Breast epithelium (tissue), 4 donors: ENCODE measurements at places on chromosomes 16 and 17. TPM values are rescaled to one million over a fixed set of nuclear protein-coding genes. Genes with fewer than 3 reads are reported as not detected.

DNA sequence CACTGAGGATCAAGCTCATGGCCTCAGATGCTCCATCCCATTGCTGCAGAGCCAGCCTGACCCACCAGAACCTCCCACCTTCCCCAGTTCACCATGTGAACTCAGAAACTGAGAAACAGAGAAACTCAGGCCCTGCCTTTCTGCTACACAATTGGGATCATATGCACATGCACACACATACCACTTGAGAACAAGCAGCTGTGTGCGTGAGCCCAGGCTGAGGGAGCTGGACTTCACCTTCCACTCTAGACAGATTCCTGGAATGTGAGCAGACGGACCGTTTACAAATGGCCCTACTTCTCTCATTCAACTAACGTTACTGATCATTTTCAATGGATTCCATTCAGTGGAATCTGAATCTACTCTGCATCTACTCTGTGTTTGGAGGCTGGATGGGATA lies 1.7 kb upstream of the SPEM2 start:
- DNase-seq = no peak

DNA sequence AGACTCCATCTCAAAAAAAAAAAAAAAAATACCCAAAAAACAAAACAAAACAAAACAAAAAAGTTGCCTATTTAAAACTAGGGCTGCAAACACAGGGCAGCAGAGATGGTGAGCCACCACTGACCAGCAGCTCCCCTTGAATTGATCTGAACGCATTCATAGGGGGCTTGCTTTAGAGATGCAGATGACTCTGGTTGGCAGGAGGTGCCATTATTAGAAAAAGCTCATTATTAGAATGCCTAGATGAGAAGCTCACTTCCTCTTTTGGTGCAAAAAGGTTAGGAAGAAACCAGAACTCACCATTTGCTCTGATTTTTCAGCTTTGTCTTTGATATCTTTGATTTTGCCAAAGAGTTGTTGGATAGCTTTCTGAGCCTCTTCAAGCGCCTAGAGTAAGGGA lies 53.1 kb downstream of the VPS53 start:
- DNase-seq = no peak

DNA sequence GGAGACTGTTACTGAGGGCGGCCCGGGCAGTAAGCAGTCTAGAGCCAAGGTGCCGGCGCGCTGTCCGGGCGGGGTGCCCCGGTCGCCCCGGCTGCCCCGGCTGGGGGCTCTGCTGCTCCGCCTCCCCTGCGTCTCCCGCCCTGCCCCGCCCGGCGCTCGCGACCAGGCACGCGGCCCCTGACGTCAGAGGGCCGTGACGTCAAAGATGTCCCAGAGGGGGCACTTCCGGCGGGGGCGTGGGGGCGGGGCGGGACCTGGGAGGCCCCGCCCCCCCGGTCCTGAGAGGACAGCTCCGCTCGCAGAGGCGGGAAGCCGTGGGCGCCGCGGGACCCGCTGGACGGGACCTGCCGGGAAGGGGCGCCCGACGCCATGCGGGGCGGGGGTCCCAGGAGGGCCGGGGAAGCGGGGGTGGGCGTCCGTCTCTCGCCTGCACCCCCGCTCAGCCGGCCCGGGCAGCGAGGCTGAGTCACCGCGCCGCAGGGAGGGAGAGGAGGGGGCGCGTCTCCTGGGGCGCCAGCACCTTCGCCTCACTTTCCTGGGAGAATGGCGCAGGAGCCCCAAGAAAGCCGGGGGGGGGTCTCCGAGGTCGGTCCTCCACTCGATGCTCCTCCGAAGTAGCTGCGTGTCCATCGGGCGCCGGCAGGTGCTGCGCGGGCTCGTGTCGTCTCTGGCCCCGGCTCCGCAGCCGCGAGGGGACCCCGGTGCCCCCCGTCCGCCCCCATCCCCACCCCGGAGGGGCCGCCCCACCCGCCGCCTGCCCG lies 4.4 kb upstream of the HIC1 start:
- DNase-seq = no peak

Gene HOXB7
- total RNA-seq = 4.3 TPM

Gene NPB
- 2.0 TPM for total RNA-seq

DNA sequence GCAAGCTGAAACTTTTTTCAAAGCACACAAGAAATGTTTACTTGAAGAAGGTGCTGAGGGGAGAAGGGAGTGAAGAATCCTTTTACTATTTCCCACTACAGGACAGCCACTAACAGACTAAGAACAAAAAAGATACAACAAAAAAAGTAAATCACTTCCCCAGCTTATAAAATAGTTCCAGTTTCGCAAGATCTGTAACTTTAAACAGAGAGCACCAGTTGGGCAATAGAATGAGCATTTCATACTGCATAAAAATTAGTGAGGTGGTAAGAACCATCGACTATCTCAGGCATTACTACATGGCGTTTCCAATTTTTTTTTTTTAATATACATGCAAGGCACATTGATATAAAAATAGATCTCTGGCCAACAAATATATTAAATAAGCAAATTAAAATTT lies 11.1 kb downstream of the CRYBA1 start:
- DNase-seq = no peak

- DNase-seq = no peak
Measured at GRCh38 chr17:12388226-12388625, 277.5 kb upstream of the MYOCD start.

DNA sequence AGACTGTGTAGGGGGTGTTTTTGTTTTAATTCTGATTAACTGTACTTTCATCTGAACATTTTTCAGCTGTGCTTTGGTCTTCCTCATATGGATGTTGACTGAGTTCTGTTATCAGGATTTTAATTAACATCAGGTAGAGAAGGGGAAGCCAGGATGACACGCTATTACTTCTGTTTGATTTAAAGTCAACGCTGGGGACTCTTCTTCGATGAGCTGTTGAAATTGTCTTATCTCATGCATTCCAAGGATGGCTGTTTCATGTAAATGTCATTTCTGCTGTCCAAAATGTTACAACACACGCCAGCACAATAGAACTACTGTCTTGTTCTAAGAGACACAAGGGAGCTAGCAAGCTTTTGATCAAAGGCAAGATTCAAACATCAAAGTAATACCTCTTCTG lies 263.3 kb upstream of the CDH5 start:
- no peak for DNase-seq

DNA sequence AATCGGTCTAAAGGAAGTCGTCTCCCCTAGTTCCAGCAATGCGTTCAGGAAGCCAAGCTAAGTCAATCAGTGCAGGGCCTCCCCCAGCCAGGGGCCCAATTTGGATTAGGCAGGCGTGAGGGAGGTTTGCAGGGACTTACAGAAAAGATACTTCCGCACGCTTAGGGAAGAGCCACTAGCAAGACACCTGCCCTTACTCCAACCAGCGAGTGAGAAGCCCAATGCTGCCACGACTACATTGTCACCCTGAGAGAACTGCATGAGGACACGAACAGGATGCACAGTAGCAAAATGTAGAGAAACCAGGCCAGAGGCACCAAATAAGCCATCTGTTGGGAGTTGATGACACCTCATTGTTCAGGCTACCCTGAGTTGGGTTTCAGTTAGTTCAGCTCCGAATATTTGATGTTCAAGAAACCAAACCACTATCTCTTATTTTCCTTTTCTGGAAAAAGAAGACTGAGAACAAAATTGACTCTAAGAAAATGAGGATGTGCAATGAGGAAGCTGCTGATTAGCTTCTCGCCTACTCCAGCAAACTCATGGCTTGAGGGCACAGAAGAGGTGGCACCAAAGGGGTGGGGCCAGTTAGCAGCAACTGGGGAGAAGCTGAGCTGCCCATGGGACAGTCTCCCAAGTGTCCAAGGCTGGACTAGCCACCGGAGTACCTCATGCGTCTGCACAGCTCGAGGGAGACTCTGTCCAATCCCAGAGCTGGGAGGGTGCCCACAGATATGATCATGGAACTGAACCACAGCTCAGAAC lies 29.3 kb downstream of the TK2 start:
- DNase-seq = no peak

Gene MT3
- not detected for total RNA-seq

GRCh38 chr17:74227271-74228080 lies 14.1 kb downstream of the TTYH2 start:
- no peak for DNase-seq

Gene ZNF747
- 14.7 TPM for total RNA-seq

Gene CRISPLD2
- 94.7 TPM for total RNA-seq

Gene CIITA
- 11.1 TPM for total RNA-seq

Gene EVI2B
- total RNA-seq = 5.9 TPM

GRCh38 chr16:73199214-73199613 lies 151.3 kb upstream of the ZFHX3 start:
- DNase-seq = no peak

GRCh38 chr17:74243013-74243755 lies 29.8 kb downstream of the TTYH2 start:
- no peak for DNase-seq

DNA sequence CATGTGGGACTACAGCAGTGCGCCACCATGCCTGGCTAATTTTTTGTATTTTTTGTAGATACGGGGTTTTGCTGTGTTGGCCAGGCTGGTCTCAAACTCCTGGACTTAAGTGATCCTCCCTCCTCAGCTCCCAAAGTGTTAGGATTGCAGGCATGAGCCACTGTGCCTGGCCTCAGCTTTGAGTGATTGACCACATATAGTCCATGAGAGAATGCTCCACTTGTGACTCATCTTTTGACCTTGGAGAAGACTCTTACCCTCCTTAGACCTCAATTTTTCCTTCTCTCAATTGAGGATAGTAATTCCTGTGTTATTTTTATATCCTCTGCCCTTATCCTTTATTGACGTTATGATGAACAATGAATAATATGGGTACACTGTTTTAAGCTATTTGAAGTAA lies 30.9 kb upstream of the DUSP14 start:
- no peak for DNase-seq

DNA sequence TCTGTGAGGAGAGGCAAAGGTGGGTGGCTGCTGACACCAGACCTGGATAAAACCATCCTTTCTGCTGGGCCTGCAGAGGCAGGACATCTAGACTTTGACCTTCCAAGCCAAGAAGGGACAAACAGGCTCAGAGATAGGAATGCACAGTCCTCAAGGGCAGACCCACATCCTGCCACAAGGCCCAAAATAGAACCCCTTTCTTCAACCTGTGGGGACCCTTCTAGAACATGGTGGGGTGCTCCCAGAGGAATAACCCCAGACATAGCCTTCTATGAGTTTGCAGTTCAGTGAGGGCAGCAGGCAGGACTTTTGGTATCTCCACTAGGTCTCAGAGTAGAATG lies 3.8 kb upstream of the CBFB start:
- DNase-seq = peak; percentile 9

- DNase-seq = no peak
Measured at GRCh38 chr16:3874242-3874641, 6.3 kb downstream of the CREBBP start.

GRCh38 chr16:73339821-73340220 lies 291.9 kb upstream of the ZFHX3 start:
- DNase-seq = no peak

GRCh38 chr16:73846356-73846755 lies 450.3 kb upstream of the PSMD7 start:
- DNase-seq = no peak

DNA sequence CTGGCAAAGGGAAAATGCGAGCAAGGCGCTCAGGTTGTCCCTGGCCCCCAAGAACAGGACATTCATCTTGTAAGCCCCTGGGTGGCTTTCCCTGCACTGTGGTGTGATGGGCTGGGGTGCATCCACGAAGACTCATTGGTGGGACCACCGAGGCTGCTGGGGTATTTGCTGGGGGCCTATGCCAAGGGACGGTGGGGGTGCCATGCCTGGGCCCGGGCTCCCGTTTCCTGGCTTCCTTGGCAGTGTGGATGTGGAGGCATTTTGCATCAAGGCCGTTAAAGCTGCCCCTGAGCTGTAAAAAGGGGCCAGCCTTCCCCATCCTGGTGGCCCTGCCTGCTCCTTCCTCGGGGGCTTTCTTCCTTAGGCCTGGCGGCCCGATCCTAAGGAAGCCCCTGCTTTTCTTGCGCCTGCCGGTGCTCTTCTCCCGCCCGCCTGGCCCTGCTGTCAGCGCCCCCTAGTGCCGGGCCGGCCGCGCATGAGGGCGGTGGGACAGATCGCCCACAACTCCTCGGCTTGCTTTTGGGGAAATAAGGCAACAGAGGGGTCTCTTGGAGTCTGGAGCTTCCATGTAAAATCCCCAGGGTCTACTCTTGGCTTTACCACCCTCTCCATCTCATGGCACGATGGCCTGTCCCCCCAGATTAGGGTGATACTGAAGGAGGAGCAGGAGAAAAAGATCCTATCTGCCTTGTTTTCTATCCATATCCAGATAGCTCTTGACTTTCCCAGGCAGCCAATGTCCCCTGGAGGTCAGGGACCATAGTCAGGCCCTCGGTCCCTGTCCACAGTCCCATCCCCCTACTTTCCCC lies 9.8 kb upstream of the TBX2 start:
- no peak for DNase-seq

- no peak for DNase-seq
Measured at GRCh38 chr16:73034374-73034773, 13.6 kb downstream of the ZFHX3 start.

Gene ADAP2
- total RNA-seq = 40.0 TPM

GRCh38 chr16:12459391-12460063 lies 344.2 kb downstream of the CPPED1 start:
- no peak for DNase-seq

DNA sequence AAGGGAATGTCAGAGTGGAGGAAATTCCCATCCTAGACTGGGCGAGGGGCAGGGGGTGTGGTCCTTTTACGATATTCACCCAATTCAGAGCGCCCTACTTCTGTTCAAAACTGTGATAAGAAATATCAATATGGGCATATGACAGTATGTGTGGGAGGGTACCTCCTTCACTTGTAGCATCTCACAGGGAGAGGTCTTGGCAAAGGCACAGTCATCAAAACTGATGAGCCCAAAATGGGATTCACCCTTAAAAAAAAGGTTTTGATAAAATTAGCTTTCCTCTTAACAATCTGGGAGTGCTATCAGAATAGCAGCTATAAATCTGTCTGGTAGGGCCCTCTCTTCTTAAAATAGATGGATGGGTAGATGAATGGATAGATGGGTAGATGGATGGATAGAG lies 967.8 kb upstream of the RBFOX1 start:
- DNase-seq = no peak

Gene APOH
- not detected for total RNA-seq

- DNase-seq = no peak
Measured at GRCh38 chr16:6309271-6309670, 1023.4 kb upstream of the RBFOX1 start.

Gene ALOXE3
- total RNA-seq = 0.73 TPM

DNA sequence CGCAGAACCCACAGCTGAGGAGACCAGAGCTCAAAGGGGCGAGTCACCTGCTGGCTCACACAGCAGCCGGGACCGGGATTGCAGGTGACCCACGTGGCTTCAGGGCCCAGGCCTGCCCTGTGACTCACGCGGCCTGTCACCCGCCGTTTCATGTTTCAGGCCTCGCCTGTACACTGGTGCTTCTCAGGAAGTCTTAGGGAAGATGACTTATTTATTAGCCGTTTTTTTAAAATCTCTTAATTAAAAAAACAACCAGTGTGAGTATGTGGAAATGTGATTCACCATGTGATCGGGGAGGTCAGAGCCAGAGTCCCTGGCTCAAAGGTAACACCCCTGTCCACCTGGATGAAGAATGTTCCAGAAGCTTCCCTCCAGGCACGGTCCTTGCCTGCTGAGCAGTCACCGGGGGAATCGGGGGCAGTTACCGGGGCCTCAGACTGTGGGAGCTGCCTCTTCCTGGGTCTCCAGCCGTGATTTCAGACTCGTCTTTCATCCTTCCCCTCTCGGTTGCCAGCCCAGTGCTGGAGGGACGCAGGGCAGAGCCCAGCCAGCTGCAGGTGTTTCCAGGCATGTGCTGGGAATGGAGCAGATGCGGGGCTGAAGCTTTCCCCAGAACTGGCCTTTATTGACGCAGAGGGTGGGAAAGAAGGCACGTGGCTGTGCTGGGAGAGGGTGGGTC lies 49.3 kb downstream of the CMIP start:
- DNase-seq = peak; percentile 85

Gene ITGAD
- 0.44 TPM for total RNA-seq
